ENCODE measurements at places on chromosomes 3 and 15. TPM values are rescaled to one million over a fixed set of nuclear protein-coding genes. Genes with fewer than 3 reads are reported as not detected.

Gene NR2E3
- 0.09 TPM for total RNA-seq

Gene PSTPIP1
- 0.09 TPM for total RNA-seq

Gene RYR3
- total RNA-seq, result not detected

Gene TADA3
- 28.4 TPM for total RNA-seq

Gene ZXDC
- 14.6 TPM for total RNA-seq

Gene HYAL1
- total RNA-seq, result 1.8 TPM

Gene TAGLN3
- not detected for total RNA-seq

Gene HIGD2B
- not detected for total RNA-seq

Gene CAV3
- total RNA-seq, result not detected

Data from endothelial cell of coronary artery (primary cell).